CD4-positive, alpha-beta T cell treated with Interleukin-21 for 1 hour (primary cell): ENCODE measurements at places on chromosomes 2 and 18.

GRCh38 chr2:162282765-162283425, 35.6 kb downstream of the IFIH1 start:
- no peak for DNase-seq

GRCh38 chr2:133748007-133748700, 179.9 kb upstream of the NCKAP5 start:
- DNase-seq = no peak

GRCh38 chr18:61544178-61544577, 210.9 kb downstream of the CDH20 start:
- no peak for DNase-seq

GRCh38 chr2:20618468-20618885, 32.4 kb downstream of the HS1BP3 start:
- DNase-seq = no peak

DNA sequence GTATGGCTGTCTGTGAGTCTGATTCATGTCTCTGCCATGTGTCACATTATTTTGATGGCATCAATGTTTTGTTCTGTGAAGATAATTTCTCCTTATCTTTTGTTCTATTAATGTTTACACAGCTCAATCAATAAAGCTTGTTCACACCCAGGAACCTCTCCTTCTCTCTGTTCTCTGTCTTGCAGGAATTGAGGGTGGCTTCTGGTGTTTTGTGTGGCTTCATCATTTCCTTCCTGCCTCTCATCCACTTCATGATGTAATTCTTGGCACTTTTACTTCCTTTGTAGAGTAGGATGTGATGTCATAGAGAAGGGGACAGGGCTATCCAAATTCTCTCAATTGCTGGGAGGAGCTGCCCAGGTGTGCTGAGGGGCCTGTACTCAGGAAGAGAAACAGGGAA, 27.2 kb downstream of the ASXL3 start:
- no peak for DNase-seq

GRCh38 chr2:33208400-33208799, 261.6 kb downstream of the LTBP1 start:
- peak; percentile 9 for DNase-seq

DNA sequence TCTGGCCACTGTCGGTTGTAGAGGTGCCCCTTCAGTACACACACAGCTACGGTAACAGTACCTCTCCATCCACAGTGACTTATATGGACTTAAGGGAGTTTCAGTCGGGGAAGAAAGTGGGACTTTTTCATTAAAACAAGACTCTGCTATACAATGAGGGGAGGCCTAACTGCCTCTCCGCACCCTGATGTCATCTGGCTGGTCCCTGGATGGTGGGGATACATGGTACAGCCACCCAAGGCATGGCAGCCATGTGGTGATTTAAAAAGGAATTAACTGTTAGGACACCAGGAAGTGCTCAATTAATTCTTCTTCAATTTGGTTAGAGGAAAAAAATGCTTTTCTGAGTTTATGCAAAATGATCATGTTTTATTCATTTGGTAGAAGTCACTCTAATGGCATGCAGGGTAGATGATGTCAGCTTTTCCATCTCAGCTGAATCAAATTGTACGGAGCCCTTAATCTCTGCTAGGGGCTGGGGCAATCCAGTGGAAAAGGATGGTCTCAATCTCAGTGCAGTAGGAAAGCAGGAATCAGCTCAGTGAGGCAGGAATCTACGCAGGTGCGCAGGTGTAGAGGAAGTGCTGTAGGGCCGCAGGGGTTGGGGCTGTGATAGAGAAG, 243.9 kb downstream of the PRKCE start:
- no peak for DNase-seq

DNA sequence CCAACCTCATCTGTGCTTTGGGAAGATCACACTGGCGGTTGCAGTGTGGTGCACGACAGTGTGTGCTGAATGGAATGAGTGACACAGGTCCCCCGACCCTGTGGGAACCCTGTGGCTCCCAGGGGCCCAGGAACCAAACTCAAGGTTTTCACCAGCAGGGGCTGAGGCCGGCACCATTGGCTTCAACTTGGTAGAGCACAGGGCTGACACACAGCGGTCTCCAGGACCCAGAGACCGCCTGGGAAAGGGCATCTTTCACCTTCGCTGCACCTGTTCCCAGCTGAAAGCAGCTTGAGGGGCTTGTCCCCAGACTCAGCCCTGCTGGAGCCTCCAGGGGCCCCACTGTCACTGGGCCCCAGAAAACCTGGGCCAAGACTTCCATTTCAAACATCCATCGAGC, 59.0 kb upstream of the ODC1 start:
- no peak for DNase-seq

GRCh38 chr18:63224630-63225029, 94.9 kb downstream of the BCL2 start:
- peak; percentile 29 for DNase-seq

- no peak for DNase-seq
Measured at GRCh38 chr2:178731300-178731699, 75.9 kb downstream of the TTN start.

GRCh38 chr2:10935366-10935918, 23.7 kb downstream of the KCNF1 start:
- no peak for DNase-seq

GRCh38 chr2:188623995-188624643, 332.4 kb downstream of the GULP1 start:
- DNase-seq = no peak

DNA sequence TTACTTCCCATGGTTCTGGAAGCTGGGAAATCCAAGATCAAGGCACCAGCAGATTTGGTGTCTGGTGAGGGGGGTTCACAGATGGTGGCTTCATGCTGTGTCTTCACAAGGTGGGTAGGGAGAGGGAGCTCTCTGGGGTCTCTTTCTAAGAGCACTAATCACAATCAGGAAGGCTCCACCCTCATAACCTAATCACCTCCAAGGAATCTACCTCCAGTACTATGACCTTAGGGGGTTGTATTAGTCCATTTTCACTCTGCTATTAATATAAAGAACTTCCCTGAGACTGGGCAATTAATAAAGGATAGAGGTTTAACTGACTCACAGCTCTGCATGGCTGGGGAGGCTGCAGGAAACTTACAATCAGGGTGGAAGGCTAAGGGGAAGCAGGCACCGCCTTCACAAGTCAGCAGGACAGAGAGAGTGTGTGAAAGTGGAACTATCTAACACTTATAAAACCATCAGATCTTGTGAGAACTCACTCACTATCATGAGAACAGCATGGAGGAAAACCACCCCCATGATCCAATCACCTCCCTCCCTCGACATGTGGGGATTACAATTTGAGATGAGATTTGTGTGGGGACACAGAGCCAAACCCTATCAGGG, 17.6 kb downstream of the TBC1D8 start:
- DNase-seq = no peak

- peak; percentile 23 for DNase-seq
Measured at GRCh38 chr2:179129574-179130238, 79.8 kb upstream of the CCDC141 start.

- no peak for DNase-seq
Measured at GRCh38 chr18:50790241-50790640, 29.6 kb downstream of the MRO start.

GRCh38 chr2:64327510-64328414, 126.2 kb upstream of the LGALSL start:
- peak; percentile 62 for DNase-seq

DNA sequence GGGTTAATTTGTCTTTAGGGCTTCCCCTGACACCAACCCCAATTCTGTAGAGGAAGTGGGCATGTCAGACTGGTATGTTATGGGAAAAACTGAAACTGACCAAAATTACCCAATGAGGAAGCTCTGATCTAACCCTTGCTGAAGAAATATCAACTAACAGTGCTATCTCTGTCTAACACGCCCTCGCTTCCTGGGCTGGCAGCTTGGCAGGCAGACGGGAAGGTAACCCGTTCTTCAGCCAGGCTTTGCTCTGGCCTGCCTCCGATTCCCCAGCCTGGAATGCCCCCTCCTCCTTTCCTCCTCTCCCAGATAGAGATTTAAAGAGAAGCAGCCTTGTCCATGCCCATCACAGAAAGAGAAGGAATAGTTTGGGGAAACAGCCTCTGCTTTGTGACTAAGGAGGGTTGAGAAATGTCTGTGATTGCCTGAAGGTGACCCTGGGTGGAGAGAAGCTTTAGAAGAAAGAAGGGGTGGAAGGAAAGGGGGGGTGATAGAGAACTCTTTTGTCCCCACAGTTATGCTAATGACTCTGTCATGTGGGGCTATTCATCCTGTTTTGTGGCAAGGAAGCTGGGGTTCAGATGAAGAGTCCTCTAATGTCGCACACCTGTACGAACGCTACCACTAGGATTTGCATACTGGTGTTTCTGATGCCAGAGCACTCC, 15.4 kb downstream of the HK2 start:
- peak; percentile 68 for DNase-seq

- no peak for DNase-seq
Measured at GRCh38 chr2:18604531-18604885, 15.1 kb upstream of the NT5C1B start.

GRCh38 chr2:117814417-117815264, at the start of gene DDX18:
DDX18 (plus strand) TSS chr2:117814691; CDS start chr2:117814778, 87 bp downstream.
- peak; percentile 98 for DNase-seq

DNA sequence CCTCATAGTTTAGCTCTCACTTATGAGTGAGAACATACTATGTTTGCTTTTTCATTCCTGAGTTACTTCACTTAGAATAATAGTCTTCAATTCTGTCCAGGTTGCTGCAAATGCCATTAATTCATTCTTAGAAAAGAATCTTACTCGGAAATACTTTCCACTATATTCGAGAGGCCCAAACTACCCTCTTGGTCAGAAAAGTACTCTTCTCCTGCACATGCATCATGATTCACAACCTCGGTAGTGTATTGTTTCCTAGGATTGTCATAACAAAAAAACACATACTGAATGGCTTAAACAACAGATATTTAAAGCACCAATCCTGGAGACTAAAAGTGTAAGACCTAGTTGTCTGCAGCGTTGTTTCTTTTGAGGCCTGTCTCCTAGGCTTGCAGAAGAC, 364.0 kb upstream of the SLC14A2 start:
- DNase-seq = no peak

DNA sequence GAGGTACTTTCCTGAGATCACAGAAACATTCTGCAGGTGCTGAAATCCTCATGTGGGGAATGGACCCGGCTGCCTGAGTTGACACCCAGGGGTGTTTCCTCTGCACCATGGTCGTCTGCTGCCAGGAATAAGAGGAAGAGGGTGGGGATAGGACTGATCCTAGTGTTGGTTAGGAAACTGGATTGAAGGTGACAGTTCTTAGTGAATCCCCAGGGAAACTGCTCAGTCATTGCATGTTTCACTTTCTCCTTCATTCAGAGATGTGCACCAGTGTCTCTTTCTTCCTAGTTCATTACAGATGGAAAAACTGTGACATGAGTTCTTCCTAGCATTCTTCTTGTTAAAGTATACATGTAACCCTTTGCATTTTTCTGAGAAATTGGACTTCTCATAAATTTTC, 294.3 kb downstream of the PTGR3 start:
- DNase-seq = no peak

- DNase-seq = no peak
Measured at GRCh38 chr2:238856713-238857567, 9.1 kb downstream of the TWIST2 start.

- DNase-seq = no peak
Measured at GRCh38 chr18:8003878-8004675, 437.0 kb downstream of the PTPRM start.

- DNase-seq = peak; percentile 78
Measured at GRCh38 chr2:232838406-232838874, 31.6 kb upstream of the SNORC start.

- DNase-seq = no peak
Measured at GRCh38 chr2:142942690-142943089, 65.2 kb downstream of the KYNU start.

GRCh38 chr18:48902023-48902855, 48.5 kb downstream of the SMAD7 start:
- no peak for DNase-seq

- no peak for DNase-seq
Measured at GRCh38 chr2:205696927-205697441, 14.7 kb downstream of the NRP2 start.

GRCh38 chr2:226847090-226847489, 11.2 kb downstream of the RHBDD1 start:
- DNase-seq = no peak

DNA sequence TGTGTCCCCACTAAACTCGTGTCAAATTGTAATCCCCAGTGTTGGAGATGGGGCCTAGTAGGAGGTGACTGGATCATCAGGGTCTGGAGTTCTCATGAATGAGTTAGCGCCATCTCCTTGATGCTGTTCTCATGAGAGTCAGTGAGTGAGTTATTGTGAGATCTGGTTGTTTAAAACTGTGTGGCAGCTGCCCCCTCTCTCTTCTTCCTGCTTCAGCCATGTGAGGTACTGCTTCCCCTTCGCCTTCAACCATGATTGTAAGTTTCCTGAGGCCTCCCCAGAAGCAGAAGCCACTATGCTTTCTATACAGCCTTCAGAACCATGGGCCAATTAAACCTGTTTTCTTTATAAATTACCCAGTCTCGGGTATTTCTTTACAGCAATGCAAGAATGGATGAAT, 50.4 kb downstream of the AP1S3 start:
- no peak for DNase-seq

GRCh38 chr2:210072922-210073509, 70.6 kb downstream of the RPE start:
- DNase-seq = peak; percentile 17

DNA sequence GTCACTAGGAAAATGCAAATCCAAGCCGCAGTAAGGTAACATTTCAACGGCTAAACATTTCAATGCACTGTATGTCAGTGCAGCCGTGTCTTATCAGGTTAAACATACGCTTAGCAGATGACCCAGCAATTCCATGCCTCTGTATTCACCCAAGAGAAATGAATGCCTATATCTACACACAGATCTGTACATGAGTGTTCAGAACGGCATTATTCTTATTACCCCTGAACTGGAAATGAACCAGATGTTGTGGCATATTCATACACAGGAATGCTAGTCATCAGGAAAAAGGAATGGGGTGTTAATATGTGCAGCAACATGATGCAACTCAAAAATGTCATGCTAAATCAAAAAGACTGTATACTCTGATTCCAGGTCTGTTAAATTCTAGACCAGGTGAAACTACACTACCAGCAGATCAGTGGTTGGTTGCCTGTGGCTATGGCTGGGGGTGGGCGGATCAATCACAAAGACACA, 80.4 kb upstream of the RPL31 start:
- DNase-seq = no peak

DNA sequence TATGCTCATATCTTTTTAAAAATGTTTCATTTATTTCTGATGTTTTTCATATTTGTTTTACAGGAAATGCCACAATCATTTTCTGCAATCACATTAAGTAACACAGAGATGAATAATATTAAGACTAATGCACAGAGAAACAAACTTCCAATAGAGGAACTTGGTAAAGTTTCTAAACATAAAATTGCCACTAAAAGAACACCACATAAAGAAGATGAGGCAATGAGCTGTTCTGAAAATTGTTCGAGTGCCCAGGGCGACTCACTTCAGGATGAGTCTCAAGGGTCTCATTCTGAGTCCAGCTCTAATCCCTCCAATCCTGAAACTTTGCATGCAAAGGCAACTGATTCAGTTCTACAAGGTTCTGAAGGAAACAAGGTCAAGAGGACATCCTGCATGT, 70.4 kb downstream of the APLF start:
- DNase-seq = no peak
